Central memory CD4-positive, alpha-beta T cell (primary cell): ENCODE measurements at places on chromosomes 12 and 14.
A peak's percentile ranks its signal among the peaks of the same experiment; 100 is the strongest.

DNA sequence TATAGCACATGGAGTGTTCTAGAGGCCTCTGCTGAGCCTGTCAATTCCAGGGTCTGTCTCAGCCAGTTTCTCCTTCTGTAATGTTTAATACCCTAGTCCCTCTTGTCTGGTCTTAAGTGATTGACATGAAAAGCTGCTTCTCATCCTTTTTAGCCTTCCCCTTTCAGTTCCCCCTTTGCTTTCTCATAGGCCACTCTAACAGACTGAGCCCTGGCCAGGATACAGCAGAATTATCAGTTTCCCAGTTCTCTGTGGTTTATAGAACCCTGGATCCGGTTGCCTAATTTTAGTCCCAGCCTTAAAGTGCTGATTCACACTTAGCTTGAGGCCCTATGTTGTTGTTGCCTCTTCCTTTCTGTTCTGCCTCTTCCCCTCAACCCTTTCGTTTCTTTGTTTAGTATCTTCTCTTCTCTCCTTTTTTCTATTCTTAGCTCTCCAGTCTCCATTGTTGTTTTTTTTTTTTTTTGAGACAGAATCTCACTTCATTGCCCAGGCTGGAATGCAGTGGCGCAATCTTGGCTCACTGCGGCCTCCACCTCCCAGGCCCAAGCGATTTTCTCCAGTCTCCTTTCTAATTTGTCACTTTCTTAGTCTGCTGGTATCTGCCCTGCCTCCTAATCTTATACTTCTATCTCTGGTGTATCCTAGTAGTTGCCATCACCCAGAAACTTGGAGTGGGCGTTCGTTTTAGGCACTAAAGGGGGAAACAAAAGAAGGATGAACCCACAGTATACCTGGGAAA lies 2.9 kb upstream of the BIN2 start:
- no peak for DNase-seq

GRCh38 chr14:85310491-85311272 lies 219.3 kb upstream of the FLRT2 start:
- DNase-seq = no peak

GRCh38 chr12:10069099-10069498 lies 29.7 kb downstream of the CLEC1A start:
- no peak for DNase-seq

DNA sequence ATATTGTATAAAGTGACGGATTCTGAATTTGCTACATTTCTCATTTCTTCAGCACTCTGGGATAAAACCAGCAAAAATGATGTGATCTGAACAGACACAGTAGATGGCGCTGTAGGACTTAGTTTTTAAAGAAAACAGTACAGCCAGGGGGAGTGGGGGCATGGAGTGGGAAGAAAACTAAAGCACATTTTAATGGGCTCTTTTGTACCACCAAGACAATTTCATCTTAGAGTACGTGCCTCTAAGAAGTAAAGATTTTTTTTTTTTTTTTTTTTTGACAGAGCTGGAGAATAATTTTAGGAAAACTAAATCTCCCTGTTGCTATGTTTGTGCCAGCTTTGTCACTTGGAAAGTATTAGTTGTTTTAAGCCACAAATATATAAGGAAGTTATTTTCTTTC lies 124.4 kb downstream of the RAD51B start:
- peak; percentile 40 for DNase-seq
